Activated T-helper 1 cell treated with anti-CD3 and anti-CD28 coated beads, Interleukin-2, amount 50 U/mL, for 16 hours (primary cell): ENCODE measurements at places on chromosomes 4 and X.

DNA sequence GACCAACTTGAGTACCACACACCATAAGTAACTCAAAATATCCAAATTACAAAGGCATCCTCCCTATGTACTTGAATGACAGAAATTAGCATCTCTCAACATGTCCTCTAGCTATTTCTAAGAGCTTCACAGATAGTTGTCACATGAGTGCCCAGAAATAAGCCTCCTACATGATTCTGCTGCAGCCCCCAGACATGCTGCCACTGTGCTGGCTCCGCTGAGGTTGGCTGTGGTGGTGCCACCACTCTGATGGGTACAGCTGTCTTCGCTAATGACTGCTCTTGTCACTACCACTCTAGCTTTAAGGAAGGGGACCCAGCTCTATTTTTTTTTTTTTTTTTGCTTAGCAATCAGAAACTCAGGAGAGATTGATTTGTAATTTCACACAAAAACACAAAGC, 256.0 kb downstream of the GRXCR1 start:
- DNase-seq = no peak

GRCh38 chr4:108941904-108942430, 179.1 kb upstream of the ETNPPL start:
- no peak for DNase-seq

- DNase-seq = no peak
These were observed 417.1 kb upstream of the MAGEB16 start for GRCh38 chrX:35380808-35381700.

DNA sequence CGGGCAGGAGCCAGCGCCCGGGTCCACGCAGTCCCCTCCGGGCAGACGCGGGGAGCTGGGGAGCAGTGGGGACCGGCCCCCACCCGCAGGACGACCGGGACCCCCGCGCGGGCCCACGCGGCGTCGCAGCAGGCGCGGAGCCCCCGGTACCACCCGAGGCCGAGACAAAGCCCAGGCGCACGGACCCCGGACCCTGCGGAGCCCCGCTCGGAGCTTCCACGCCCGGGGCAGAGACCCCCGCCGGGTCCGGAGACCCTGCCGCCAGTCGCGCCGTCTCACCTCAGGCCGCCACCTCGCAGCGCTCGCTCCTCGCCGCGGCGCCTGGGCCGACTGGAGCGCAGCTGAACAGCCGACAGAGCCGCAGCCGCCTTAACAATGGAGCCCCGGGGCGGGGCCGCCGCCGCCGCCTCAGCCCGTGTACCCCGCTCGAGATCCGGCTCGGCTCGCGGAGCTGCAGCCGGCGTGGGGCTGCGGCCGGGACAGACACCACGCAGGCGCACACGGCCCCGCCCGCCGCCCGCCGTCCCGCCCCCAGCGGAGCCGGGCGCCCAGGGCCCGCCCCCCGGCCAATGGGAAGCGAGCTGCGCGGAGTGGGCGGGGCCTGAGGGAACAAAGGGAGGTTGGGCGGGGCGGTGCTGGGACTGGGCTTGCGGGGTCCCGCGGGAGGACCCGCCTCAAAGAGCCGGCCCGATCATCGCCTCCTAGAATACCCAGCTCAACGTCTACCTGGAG, at the start of gene AFAP1:
AFAP1 (minus strand) TSS at position 485 of the 732 bp plus-strand sequence. CDS start 67,783 bp downstream, outside the sequence.
- DNase-seq = peak; percentile 71

- DNase-seq = no peak
These were observed 508.2 kb upstream of the ATOH1 start for GRCh38 chr4:93320356-93320755.

DNA sequence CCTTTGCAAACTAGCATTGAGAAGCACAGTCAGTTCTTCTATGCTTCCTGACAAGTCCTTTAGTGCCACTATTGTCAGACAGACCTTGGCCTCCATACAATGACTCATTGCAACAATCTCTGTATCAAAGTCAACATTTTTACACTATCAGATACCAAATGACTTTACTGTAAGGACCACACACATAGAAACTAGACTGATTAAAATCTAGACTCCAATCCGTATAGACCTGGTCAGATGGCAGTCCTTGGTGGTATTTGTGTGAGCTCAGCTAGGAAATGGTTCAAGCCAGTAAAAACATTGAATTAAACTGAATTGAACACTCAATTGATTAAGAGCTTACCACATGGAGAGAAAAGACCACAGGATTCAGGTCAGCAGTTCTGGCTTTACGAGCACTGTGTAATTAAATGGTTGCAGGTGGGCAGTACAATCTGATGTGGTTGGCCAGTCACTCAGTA, 549.8 kb upstream of the LCORL start:
- DNase-seq = no peak

DNA sequence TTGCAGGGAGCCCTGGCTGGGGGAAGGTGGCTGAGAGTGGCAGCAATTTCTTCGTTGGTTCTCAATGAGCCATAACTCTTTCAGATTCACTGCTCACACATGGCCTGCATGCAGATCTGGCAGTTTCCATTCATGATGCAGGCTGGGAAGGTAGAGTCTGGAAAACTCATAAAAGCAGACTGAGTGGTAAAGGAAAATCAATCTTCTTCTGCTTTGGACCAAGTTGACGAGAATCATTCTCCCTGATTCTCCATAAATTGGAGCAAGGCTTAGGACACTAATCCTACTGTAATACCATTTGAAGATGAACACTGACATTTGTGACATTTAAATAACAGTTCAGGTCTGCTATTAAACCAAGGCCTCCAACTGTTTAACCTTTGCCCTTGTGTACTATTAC, 35.3 kb upstream of the HAND2 start:
- DNase-seq = no peak

DNA sequence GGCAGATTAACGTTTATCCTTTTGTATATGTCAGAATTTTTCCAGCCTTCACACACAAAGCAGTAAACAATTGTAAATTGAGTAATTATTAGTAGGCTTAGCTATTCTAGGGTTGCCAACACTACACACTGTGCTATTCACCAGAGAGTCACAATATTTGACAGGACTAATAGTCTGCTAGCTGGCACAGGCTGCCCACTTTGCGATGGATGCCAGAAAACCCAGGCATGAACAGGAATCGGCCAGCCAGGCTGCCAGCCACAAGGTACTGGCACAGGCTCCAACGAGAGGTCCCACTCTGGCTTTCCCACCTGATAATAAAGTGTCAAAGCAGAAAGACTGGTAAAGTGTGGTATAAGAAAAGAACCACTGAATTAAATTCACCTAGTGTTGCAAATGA, 94.8 kb downstream of the TET2 start:
- no peak for DNase-seq

DNA sequence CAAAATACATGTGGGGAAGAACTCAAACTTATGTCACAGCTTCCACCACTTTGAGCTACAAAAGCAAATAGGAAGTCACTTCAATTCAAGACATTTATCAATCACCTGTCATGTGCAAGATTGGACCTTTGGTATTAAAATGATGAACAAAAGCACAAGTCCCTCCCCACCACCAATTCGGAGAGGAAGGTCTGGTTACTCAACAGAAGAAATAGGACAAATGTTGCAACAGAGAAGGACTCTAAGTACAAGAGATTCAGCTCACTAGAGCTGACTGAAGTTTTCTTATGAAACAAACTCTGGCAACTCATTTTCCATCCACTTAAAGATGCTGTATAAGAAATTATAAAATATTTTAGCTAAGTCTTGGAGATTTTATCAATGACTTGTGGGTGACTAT, 16.0 kb upstream of the MMRN1 start:
- no peak for DNase-seq

DNA sequence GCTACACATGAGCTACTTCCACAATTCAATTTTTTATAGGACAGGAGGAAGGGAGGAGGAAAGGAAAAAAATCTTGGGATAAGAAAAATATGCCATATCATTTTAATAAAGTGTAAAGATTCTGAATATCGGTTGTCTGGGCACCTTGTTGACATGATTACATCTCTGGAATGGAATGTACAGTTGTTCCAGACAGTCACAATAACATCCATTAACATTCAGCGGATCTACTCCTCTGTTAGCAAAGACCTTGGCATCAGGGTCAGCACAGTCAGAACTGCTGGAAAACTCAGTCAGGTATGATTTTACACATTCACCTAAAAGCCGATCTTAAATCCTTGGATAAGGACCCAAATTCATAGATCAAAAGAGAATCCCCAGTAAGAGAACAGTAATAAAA, 85.4 kb upstream of the ARMCX2 start:
- no peak for DNase-seq

GRCh38 chr4:104064646-104065577, 345.1 kb upstream of the TACR3 start:
- DNase-seq = no peak

- no peak for DNase-seq
These were observed 98.0 kb downstream of the TBL1X start for GRCh38 chrX:9562851-9563250.

- DNase-seq = no peak
These were observed 150.4 kb upstream of the NOCT start for GRCh38 chr4:138864961-138865720.

DNA sequence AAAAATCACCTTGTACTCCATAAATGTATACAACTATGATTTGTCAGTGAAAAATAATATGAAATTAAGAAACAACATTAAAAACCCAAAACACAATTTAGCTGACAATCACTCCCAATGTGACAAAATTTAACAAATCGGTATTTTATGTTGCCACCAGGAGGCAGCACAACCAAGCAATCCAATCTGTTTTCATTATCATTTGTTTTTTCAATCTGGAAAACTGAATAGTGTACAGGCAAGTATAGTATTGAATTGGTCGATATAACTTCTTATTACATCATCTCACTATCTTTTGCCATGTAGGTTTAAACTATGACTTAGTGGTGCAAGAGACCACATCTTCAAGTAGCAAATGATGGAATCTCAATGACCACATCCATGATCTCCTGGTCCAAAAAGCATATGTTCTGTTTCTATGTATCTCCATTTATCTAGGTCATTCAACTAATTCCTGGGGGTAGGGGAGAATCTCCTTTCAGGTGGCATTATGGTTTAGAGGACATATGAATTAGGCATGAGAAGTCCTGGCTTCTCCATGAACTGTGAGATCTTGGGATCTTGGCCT, 112.9 kb upstream of the AGA start:
- no peak for DNase-seq
